ENCODE measurements at places on chromosomes 1 and 21.

- DNase-seq: no peak
Measured at GRCh38 chr1:20069874-20070273, at the start of gene PLA2G5. Gene PLA2G5, plus strand, starts transcription at chr1:20070194. Its CDS starts 14,637 bp downstream, at chr1:20084831.

- no peak for DNase-seq
Measured at GRCh38 chr1:8416881-8417280, 99.0 kb downstream of the SLC45A1 start.

DNA sequence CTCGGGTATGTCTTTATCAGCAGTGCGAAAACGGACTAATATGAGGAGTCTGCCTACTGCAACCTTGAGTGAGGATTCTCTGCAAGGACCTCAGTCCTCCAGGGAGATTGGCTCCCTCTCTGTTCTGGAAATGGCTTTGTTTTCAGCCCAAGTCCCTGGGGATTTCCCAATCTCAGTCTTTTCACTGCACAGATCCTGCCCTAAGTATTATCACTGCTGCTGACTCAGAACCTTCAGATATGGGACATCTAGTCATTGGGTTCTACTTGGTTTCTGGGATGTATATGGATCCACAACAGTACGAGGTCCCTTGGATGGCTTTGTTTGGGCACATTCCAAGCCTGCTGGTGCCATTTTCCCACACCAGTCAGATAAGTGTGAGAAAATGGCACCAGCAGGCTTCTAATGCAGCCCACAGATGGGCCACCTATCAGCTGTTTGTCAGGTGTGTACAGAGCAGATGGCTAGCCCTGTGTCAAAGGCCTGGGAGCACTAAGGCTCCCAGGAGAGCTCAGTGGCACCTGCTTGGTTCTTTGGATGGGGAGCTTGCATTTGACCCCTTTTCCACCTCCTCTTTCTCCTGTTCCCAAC lies 27.4 kb downstream of the ELF3 start:
- DNase-seq: no peak

DNA sequence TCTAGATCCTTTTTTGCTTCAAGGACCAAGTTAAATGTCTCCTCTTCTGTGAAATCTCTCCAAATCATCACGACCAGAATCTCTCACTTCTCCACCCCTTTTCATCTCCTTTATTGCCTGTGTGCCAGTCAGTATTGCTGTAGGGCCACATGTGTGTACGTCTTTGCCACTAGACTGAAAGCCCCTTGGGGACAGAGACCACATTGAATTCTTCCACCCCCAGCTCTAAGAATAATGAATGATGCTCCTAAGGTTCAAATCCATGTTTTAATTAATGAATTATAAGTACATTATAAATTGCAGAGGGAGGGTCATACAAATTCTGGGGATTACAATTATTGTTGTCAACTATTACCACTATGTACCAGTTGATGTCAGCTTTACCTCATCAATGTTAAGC lies 343.8 kb downstream of the USP25 start:
- DNase-seq: no peak

GRCh38 chr1:16243215-16243610 lies 6.2 kb upstream of the CPLANE2 start:
- DNase-seq: no peak

- DNase-seq: no peak
Measured at GRCh38 chr1:192903142-192903541, 94.3 kb downstream of the RGS2 start.

- DNase-seq: no peak
Measured at GRCh38 chr21:17699524-17700189, 87.0 kb upstream of the BTG3 start.

- no peak for DNase-seq
Measured at GRCh38 chr1:228898582-228898992, 163.3 kb downstream of the RHOU start.
